ENCODE measurements at places on chromosomes 13 and 19.
A peak's percentile ranks its signal among the peaks of the same experiment; 100 is the strongest.

DNA sequence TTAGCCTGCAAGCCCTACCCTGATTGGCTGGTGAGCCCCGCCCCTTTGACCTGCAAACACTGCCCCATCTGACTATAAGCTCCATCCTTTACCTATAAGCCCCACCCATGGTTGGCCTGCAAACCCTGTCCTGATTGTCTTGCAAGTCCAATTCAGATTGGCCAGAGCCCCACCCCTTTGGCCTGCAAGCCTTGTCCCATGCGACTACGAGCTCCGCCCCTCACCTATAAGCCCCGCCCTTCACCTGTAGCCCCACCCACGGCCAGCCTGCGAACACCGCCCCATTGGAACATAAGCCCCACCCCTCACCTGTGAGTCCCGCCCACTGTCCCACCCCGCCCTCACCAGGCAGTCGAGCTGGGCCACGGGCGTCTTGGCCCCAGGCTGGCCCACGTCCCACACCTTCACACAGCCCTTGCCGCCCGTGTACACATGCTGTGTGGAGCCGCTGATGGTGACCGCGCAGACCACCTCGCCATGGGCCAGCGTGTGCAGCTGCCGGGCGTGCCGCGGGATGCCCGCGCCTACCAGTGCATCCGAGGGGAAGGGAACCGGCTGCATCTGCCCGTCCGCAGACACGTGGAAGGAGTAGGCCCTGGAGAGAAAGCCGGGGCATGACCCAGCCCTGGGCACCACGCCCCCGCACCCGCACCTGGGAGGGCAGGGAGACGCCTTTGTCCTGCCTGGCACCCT is 22.9 kb downstream of the TLE2 start:
- no peak for DNase-seq

- no peak for DNase-seq
These were observed 15.5 kb upstream of the DCLK1 start for GRCh38 chr13:36146511-36147269.

- no peak for DNase-seq
These were observed 14.2 kb downstream of the WBP4 start for GRCh38 chr13:41075485-41075884.

- no peak for DNase-seq
These were observed 280.0 kb upstream of the SOX21 start for GRCh38 chr13:94992036-94992960.

GRCh38 chr13:98842070-98842469 is 89.6 kb upstream of the SLC15A1 start:
- no peak for DNase-seq

- DNase-seq: no peak
These were observed 17.7 kb downstream of the SIAH3 start for GRCh38 chr13:45833663-45834375.

DNA sequence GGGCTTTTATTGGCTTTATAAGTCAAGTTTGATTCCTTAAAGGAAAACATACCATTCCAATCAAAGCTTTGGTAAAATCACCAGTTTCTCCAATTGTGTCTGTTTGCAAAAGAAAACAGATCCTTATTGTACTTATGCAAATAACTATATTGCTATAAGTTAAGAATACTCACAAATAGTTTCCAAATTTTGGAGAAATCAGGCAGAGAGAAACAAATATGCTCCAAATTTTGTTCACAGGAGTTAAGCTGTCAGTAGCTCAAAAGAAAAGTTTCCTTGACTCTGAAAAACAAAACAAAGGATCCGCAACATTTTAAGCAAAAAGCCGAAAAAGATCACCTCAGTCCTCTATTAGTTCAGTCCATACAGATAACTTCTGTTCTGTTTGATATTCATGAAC is 19.2 kb upstream of the IGFL4 start:
- no peak for DNase-seq

- DNase-seq: no peak
These were observed 1041.3 kb upstream of the SPRY2 start for GRCh38 chr13:81382246-81382645.

- no peak for DNase-seq
These were observed 42.8 kb downstream of the SPATA13 start for GRCh38 chr13:24203273-24203672.

DNA sequence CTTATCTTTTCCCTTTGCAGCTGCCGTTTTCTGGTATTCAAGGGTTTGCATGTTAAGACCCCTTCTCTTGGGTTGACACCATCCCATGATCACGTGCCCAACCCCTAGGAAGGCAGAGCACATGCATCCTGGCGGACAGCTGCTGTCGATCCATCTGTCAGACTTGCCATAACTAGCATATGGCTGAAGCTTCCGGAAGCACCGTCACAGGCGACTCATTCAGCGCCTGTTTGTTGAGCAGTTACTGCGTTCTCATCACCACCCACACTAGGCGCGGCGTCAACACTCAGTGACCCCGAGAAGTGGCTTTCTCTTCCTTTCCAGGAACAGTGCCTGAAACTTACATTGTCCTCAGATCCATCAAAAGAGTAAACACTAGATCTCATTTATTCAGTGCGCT is 93.6 kb downstream of the SOX1 start:
- DNase-seq: no peak

DNA sequence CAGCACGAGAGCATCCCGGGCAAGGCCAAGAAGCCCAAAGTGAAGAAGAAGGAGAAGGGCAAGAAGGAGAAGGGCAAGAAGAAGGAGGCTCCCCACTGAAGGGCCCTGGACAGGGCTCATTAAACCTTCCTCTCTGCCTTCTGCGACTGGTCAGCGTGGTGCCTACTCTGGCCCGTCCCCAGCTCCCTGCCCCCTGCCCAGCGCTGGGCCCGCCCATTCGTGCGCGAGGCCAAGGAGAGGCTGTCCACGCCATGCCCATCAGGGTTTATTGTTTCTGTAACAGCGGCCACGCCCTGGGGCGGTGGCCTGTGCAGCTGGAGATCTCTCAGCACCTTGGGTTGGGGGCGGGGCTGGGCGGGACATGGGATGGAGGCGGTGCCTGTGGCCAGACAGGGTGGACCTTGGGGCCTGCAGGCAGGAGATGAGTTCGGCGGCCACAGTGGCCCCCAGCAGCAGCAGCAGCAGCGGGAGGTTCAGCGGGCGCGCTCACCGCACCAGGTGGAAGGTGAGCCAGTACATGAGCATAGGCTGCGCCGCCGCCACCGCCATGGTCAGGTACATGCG is 897 bp downstream of the C19orf33 start:
- no peak for DNase-seq

- no peak for DNase-seq
These were observed 52.3 kb downstream of the LRCH1 start for GRCh38 chr13:46605076-46605824.

DNA sequence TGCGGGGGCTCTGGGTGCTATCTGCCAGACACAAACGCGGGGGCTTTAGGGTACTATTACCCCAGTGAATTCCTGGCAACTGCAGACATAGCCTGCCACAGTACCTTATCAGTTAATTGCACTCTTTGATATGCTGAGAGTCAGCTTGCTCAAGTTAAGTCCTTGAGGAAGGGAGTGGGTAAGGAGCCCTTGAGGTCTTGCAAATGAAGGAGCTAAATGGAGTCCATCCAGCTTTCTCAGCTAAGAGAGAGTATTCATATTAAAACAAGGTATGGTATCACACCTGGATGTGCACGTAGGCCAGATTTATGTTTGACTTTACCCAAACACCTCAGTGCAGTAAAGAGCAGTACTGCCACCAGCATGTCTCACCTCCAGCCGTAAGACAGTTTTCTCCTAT is 11.5 kb upstream of the ZNF606 start:
- no peak for DNase-seq

DNA sequence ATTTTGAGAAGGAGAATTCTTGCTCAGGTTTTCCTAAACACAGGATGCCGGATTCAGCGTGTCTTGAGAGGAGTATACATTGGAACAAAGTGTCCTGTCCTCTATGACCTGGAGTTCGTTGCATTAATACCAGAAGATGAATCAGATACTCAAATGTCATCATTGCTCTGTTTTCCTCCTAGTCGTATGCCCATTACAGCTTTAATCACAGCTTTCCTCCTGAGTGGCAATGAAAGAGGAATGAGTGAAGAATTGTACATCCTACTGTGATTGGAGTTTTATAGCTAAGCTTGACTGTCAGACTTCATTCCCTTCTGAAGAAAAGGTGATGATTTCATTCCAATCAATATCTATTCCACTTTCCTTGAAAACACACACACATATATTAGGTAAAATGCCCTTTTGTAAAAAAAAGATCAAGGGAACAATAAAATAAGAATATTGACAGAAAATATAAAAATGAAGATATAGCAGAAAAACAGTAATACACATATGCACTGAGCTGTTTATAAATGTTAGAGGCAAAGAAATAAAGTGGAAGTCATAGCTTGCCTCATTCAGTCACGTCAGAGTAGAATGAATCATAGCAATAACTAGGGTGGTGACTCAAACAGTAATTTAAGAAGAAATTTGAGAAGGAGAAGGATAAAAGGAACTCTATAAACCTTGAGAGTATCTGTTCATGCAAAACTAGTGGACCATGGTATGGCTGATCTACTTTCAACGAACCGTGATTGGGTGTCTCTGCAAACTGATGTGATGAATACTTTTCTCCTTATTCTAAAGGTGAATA is 501.5 kb downstream of the SUCLA2 start:
- DNase-seq: no peak

DNA sequence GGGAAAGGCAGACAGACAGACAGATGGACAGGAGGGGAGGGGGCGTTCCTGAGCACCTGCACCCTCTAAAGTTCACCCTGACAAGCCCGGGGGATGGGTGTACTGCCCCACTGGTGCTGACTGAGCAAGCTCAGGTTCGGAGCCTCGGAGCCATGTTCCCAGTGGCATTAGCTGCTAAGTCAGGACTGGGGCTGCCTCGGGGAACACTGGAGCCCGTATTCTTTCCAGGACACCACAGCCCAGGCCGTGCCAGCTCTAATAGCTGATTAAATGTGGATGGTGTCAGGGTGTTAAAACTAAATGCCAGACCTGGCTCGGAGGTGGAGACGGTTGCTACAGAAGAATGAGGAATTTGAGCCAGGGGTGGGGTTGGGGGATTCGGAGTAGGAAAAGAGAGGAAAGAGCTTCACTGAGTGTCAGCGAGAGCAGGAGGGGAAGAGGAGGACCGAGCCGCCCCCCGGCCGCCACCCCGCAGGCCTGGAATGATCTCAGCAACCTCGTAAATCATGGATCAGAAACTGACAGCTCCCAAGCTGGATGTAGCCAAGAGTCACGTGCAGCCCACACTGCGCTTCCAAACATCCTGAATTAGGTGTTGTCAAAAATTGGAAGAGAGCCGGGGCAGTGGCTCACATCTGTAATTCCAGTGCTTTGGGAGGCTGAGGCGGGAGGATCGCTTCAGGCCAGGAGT is 10.4 kb downstream of the MAP2K2 start:
- no peak for DNase-seq

- DNase-seq: no peak
These were observed 64.0 kb downstream of the SERP2 start for GRCh38 chr13:44437356-44438233.

- no peak for DNase-seq
These were observed 22.9 kb upstream of the ZNF724 start for GRCh38 chr19:23273022-23273589.

- DNase-seq: no peak
These were observed 14.9 kb upstream of the PTBP1 start for GRCh38 chr19:782185-782877.

DNA sequence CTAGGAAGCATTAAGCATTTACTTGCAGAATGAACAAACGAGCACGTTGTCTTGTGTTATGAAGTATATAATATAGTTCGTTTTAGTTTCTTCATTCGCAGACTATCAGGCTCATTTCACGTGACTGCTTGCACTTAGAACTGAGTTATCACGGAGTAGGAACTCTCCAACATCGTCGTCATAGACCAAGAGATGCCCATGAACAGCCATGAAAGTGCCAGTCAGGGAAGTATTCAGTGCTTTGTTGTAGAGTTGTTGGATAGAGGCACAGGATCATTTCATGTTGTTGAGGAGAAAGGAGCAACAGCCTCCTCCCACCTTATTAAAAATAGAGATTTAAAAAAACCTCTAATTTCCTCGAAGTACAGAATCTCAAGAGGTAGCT is 977 bp upstream of the IL17D start:
- no peak for DNase-seq

GRCh38 chr13:27522847-27523246 is 72.5 kb upstream of the MTIF3 start:
- DNase-seq: no peak

GRCh38 chr13:48234566-48235340 is 1.7 kb downstream of the ITM2B start:
- no peak for DNase-seq

DNA sequence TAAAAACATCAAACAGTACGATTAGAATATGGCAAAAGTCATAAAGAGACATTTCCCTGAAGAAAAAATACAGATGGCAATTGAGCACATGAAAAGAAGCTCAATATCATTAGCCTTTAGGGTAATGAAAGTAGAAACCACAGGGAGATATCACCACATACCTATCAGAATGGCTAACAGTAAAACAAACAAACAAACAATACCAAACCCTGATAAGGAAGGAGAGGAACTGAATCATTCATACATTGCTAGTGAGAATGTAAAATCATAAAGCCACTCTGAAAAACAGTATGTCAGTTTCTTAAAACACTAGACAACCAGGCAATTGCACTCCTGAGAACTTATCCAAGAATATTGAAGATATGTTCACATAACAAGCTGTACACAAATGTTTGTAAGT is 1342.5 kb upstream of the SLC10A2 start:
- no peak for DNase-seq

DNA sequence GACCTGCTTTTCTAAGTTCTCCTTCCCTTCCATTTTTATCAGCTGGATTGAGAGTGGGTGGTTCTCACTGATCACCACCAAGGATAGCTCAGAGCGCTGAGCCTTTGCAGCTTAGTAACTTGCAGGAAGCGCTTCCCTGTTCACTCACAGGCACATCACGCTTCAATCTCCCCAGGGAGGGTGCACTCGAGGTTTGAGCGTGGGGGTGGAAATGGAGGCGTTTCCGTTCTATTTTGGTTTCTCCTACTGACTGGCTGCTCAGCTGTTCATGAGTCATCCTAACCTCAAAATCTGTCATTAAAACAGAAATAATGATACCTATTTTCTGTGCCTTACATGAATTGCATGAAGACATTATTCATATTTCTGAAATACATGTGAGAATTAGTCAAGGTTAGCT is 292.1 kb downstream of the SPRY2 start:
- peak; percentile 51 for DNase-seq

DNA sequence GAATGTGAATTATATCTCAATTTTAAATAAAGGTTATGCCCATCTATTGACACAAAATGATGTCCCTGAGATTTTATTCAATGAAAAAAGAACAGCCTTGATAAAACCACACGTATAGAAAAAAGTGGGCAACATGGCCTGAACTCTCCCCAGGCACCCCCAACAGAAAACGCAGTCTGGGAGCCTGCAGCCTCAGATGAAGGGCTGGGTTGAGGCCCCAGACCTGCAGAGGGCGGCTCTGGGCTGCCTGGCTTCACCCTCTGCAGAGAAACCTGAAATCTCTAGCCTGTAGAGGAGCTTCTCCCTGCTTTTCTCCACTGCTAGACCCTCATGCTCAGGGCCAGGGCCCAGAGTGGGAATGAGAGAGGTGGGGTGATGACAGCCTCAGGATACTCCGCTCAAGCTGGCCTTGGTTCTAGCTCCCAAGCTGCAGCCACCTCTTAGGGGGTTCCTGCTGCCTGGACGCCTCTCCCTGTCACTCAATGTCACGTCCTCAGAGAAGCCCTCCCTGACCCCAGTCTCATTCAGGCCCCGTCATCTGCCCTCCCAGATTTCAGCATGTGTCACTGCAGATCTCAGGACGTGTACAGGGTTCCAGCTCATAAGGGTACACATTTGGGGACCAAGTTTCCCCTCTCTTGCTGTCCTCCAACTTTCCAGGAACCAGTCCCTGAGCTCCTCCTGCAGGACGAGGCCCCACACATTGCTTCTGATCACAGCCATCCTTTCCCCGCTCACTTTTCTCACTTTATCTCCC is 1.8 kb downstream of the MBD3 start:
- DNase-seq: no peak
